Activated CD4-positive, alpha-beta T cell treated with anti-CD3 and anti-CD28 coated beads for 1 hour (primary cell): ENCODE measurements at places on chromosomes 7 and 10.

DNA sequence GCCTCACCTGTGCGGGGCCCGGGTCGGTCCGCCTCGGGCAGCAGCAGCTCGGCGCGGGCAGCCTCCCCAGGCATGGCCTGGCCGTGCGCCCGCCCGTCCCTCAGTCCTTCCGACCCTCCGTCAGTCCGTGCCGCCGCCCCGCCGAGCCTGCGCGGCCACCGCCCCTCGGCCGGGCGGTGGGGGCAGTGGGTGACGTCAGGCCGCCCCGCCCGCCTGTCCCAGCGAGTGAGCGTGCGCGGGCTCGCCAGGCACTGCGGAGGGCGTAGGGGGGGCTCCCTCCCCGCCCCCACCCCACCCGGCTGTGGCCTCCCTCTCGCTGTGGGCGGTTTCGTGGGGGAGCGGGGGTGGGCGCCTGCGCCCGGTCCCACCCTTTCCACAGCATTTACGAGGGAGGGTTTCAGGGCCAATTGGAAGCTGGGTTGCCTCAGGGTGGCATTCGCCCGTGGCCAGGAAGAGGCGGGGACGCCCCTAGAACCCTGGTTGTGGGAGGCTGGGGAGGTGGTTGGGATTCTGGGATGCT, at the start of gene NACAD:
Gene NACAD, minus strand, starts transcription at position 149 of the 520 bp plus-strand sequence. Its CDS starts 75 bp downstream, at position 74.
- DNase-seq = no peak

GRCh38 chr10:8416192-8416701, 361.8 kb downstream of the GATA3 start:
- no peak for DNase-seq

DNA sequence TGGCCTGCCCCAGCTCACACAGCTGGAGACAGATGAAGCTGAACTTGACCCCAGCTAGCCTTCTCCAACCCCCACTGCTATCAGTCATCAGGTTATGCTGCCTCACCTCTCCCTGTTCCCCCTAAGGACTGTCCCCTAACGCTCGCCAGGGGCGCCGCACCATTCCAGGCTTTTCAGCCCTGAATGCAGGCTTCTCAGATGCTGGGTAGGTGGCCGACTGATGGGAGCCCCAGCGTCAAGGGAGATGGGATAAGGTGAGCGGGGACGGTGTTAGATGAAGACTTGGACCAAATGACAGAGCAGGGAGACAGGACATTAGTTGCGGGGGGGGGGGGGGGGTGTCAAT, 15.8 kb upstream of the OPALIN start:
- DNase-seq = no peak

GRCh38 chr7:100157334-100158228, 942 bp downstream of the TRAPPC14 start:
- no peak for DNase-seq

- no peak for DNase-seq
Measured at GRCh38 chr7:140145709-140146108, 31.1 kb downstream of the KDM7A start.

GRCh38 chr10:24873281-24873683, 79.1 kb downstream of the PRTFDC1 start:
- no peak for DNase-seq

DNA sequence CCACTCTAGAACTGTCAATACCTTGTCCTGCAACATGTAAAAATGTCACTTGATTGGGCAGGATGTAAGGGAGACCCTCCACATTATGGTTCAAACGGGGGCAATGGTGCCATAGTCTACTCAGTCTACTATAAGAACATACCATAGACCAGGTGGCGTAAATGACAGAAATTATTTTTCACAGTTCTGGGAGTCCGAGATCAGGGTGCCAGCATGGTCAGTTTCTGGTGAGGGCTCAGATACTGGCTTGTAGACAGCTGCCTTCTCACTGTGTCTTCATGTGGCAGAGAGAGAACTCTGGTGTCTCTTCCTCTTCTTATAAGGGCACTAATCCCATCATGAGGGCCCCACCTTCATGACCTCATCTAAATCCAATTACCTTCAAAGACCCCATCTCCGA, 18.7 kb upstream of the TMEM178B start:
- DNase-seq = no peak

DNA sequence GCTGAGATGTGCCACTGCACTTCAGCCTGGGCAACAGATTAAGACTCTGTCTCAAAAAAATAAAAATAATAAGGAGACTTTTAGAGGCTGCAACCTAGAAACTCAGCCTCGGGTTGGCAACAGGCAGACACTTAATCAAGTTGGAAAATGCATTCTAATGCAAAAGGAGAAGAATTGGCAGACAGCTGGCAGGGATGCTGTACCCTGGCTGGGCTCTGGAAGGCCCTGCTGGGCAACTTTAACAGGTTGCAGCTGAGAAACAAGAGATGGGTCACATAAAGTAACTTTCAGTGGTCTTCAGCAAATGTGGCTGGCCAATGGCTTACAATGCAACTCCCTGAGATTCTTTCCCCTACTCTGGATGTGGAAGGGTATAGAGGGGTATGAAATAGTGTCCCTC, 1225.7 kb downstream of the TYW1 start:
- no peak for DNase-seq

DNA sequence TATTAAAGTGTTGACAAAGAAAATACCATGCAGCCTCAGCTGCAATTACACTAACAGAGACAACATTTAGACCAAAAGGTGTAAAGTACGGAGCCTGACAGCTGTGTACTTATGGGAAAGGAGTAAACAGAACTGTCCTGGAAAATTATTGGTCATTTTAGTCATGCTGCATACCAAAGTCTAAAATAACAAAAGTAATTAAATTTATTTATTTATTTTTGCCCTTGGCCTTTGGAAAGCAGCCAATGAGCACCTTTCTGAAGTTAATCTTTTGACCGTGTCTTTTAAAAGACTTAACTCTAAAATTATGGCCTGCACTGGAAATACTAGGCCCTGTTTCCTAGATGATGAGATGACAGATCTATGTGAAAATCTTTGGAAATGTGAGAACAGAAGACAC, 597.6 kb downstream of the NXPH1 start:
- no peak for DNase-seq

GRCh38 chr10:122421054-122421625, 33.3 kb upstream of the ARMS2 start:
- DNase-seq = no peak

- peak; percentile 69 for DNase-seq
Measured at GRCh38 chr7:157851501-157852067, 514.8 kb downstream of the DNAJB6 start.

GRCh38 chr7:18558910-18559309, 63.4 kb downstream of the HDAC9 start:
- DNase-seq = no peak

DNA sequence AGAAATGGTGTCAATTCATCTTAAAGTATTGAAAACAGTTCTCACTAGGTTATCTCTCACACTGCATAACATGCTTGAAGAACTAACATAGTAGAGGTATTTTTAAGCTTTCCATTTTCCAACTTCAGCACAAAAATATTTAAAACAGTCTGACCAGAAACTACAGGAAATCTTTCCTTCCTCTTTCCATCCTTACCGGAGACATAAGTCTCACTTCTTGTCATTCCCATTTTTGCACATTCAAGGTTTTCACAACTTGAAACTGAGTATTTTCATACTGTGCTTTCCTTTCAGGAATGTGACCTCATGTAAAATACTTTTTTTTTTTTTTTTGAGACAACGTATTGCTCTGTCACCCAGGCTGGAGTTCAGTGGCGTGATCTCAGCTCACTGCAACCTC, 45.2 kb downstream of the ARHGAP12 start:
- DNase-seq = no peak

DNA sequence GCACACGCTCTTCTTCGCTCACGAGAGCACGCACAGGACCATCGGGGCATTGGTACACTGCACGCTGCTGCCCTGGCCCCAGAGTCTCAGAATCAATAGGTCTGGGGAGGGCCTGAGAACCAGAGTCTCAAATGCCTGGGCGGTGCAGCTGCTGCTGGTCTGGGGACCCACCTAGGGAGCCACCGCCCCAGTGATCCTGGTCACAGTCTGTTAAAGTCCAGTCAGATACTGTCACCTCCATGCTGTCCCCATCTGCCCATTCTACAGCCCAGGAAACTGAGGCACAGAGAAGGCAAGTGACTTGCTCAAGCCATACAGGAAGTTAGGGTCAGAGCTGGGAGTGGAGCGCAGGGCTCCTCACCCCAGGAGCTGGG, 38.0 kb downstream of the ZCCHC24 start:
- no peak for DNase-seq

- DNase-seq = no peak
Measured at GRCh38 chr7:134522601-134523000, 4.8 kb upstream of the AKR1B10 start.

DNA sequence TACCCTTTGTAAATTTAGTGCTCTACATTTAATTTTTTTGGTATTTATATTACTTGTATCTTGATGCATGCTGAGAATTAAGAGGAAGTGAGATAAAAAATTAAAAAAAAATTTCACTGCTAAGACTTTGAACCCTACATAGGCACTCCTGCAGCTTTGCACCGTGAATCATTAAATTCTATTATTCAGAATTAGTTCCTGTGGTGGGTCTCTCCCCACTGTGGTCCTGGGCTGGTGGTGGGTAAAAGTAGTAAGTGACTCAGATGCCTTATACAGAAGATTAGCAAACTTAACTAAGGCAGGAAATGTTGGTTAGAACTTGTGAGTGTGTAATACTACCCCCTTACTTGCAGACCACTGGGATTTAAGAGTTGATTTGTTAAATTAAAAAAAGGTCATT, 72.6 kb downstream of the AP3M1 start:
- no peak for DNase-seq

GRCh38 chr7:13821152-13821787, 168.2 kb downstream of the ETV1 start:
- no peak for DNase-seq

- DNase-seq = no peak
Measured at GRCh38 chr10:27482984-27483956, 20.8 kb upstream of the RAB18 start.

GRCh38 chr10:27695706-27696105, 49.9 kb downstream of the MKX start:
- no peak for DNase-seq

DNA sequence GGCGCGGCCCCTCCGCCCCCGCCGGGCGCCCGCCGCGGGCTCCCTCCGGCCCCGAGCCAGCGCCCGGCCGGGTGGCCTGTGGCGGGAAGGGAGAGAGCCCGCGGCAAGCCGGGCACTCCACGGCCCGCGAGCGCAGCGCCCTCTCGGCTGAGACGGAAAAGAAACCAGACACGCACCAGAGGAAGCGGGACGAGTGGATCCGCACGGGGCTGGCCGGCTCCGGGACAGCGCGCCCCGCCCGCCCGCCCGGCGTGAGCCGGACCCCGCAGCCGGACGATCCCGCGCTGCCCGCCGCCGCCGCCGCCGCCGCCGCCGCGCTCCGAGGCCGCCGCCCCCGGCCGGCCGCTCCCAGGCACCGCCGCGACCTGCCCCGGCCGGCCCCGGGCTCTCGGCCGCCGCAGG, 300 bp downstream of the ARHGAP21 start:
- no peak for DNase-seq

DNA sequence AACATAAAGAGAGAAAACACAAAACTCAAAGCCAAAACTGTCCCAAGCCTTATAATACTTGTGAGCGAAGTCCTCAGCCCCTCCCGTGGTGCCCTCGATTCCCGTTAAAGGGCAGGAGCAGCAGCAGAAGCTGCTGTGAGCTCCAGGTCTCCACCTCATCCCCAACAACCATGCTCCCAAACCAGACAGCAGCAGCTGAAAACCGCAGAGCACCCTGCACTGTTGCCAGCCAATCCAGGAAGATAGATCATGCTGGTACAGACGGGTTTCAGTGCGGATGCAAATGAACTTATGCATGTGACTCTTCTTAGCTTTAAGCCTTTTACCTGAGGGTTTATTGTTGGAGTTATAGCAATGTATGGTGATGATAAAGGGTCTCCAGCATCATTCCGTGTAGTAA, 97.9 kb downstream of the DNAJB6 start:
- DNase-seq = no peak

- DNase-seq = no peak
Measured at GRCh38 chr7:98877146-98877545, 1.2 kb upstream of the TRRAP start.

DNA sequence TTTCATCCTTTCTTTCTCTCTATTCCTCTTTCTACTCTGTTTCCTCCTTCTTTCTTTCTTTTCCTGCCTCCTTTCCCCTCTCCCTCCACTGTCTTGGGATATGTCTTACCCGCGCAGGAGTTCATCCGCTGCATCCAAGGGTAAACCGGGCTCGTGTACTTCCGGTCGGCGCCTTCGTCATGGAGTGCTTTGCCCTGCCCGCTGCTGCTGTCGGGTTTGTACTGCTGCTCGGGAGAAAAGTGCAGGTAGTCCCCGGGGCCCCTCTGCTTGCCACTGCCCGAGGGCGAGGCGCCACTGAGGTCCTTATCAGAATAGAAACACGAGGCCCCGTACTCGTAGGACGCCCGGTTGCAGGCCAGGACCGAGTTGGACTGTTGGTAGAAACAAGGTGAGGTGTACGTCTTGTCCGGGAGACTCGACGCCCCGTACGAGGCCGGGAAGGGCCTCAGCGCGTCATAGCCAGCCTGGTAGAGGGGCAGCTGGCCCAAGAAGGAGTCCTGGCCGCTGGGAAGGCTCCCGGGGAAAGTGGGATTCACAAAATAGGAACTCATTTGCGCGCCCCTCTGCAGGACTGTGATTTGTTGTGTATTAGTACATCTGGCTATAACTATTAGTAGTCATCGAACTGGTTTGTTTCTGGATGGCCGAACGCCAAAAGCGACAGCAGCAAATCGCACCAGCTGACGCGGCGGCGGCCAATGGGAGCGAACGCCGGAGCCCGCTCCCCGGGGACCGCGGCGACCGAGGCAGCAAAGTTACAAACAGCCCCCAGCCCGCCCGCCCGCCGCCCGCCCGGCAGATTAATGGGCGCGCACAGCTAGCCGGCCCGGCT, at the start of gene HOXA6:
Gene HOXA6, minus strand, starts transcription at position 576 of the 832 bp plus-strand sequence. Its CDS starts 25 bp downstream, at position 551.
- DNase-seq = no peak

DNA sequence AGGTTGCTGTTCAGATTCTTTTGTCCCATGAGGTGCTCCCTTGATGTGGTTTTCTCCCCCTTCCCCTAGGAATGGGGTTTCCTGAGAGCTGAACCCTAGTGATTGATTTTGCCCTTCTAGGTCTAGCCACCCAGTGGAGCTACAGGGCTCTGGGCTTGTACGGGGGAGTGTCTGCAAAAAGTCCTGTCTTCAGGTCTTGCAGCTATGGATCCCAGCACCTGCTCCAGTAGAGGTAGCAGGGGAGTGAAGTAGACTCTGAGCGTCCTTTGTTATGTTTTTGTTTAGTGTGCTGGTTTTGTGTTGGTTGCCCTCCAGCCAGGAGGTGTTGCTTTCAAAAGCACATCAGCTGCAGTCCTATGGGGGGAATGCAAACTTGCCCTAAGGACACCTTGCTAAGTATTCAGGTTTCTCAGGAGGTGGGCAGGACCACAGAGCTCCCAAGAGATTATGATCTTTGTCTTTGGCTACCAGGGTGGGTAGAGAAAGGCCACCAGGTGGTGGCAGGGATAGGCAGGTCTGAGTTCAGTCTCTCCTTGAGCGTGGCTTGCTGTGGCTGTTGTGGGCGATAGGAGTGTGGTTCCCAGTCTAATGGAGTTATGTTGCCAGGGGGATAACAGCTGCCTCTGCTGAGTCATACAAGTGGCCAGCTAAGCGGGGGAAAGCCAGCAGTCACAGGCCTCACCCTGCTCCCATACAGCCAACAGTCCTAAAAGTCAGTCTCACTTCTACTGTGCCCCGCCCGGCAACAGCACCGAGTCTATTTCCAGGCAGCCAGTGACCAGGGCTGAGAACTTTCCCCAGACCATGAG, 92.4 kb upstream of the JCAD start:
- DNase-seq = no peak

GRCh38 chr10:87661861-87662785, 2.4 kb downstream of the PAPSS2 start:
- no peak for DNase-seq

- no peak for DNase-seq
Measured at GRCh38 chr7:50838675-50839377, 56.1 kb upstream of the GRB10 start.
